ENCODE measurements at places on chromosomes 1 and 21.

GRCh38 chr1:236395947-236396664 is 2.0 kb downstream of the EDARADD start:
- no peak for DNase-seq

DNA sequence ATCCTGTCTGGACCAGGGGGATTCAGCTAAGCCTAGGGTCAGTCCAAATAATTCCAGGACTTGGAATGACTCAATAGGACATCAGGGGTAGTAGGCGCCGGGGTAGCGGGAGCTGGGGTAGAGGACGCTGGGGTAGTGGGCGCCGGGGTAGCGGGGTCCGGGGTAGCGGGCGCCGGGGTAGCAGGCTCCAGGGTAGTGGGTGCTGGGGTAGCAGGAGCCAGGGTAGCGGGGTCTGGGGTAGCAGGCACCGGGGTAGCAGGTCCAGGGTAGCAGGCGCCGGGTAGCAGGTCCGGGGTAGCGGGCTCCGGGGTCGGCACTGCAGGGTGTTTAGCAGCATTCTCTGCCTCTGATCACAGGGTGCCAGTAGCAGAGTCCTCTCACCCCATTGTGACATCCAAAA is 248.9 kb downstream of the KCNJ6 start:
- DNase-seq: no peak

- DNase-seq: no peak
Observed at GRCh38 chr1:230970432-230970831, 8.2 kb downstream of the TTC13 start.

GRCh38 chr1:53337499-53337898 is 9.6 kb upstream of the LRP8 start:
- no peak for DNase-seq

DNA sequence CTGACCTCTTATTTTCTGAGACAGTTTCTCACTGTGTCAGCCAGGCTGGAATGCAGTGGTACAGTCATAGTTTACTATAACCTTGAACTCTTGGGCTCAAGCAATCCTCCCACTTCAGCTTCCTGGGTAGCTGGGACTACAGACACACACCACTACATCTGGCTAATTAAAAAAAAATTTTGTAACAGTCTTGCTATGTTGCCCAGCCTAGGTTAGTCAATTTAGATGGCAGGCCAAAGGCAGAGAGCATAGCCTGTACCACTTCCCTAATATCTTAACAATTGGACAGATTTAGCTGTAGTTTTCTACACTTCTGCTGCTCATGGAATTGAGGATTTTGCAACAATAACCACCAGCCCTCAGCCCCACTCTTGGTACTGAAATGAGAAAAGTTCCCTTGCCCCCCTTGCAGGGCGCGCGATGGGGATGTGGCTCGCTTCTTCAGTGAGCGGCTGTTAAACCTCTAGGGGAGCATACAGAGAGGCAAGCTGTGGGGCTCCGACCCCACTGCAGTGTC is 34.9 kb upstream of the PTGFRN start:
- no peak for DNase-seq

GRCh38 chr1:169486281-169487051 is 722 bp upstream of the SLC19A2 start:
- DNase-seq: no peak

- DNase-seq: no peak
Observed at GRCh38 chr1:54110996-54111395, 41.8 kb downstream of the CDCP2 start.

DNA sequence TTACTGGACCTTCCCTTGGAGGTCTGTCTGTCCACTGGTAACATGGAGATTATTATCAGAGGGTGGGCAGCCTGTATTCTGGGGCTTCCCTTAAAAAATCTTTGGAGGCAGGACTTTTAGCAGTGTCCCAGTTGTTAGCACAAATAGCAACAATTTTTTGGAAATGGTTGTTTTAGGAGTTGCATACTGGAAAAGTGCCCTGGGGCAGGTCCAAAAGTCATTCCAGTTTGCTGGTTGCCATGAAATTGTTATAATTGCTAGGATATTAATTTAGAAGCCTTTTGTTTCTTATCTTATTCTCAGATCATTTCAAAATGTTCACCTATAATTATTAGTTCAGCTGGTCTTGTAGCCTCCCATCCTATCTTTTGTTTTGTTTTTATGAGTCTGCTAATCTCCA is 71.0 kb downstream of the PTGS2 start:
- no peak for DNase-seq

GRCh38 chr1:220882061-220882891 is 3.0 kb downstream of the HLX start:
- no peak for DNase-seq

DNA sequence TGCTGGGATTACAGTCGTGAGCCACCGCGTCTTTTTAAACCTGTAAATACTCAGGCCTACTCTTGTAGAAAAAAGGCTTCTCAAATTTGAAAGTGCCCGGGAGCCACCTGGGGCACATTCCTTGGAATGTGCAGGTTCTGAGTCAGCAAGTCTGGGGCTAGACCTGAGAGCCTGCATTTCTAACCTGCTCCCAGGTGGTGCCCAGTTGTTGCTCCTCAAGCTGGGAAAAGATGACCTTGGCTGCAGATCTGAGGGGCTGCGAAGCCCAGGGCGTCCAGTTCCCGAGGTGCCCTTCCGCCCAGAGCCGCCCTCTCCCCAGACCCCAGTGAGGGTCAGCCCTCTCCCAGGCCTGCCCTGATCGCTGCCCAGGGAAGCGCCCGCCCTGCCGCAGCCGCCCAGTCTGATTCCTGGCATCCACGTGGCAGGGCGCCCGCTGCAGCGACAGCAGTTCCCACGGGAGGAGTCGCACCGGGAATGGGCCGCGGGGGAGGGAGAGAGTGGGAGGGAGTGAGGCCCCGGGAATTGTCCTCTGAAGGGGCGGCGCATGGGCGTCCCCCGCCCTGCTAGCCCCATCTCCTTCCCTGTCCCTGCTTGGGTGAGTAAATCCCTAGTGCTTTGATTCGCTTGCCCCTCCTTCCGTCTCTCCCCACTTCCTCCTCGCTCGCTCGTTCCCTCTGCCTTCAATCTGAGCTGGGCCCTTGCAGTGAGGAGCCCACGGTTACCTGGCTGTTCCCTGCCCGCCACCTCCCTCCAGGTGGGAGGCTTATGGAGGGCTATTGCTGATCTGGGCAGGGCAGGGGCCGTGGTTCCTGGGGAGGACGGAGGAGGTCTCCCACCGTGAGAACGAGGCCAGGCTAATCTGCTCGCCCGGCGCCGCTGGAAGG is 18.8 kb upstream of the TENT5B start:
- no peak for DNase-seq

GRCh38 chr1:231420299-231420958 is 1.7 kb downstream of the EGLN1 start:
- DNase-seq: no peak

DNA sequence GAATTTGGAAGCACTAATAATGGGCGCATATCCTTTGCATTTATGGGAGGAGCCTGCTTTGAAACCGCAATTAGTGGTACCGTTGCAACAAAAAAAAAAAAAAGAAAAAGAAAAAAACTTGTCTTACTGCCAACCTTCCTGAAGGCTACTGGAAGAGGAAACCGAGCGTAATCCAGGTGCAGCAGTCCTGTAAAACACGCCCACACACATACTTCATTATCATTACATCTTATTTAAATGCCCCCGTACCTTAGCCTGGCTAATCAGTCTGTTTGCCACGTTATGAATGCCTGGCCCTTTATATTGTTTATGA is 686 bp upstream of the ZNF281 start:
- no peak for DNase-seq

DNA sequence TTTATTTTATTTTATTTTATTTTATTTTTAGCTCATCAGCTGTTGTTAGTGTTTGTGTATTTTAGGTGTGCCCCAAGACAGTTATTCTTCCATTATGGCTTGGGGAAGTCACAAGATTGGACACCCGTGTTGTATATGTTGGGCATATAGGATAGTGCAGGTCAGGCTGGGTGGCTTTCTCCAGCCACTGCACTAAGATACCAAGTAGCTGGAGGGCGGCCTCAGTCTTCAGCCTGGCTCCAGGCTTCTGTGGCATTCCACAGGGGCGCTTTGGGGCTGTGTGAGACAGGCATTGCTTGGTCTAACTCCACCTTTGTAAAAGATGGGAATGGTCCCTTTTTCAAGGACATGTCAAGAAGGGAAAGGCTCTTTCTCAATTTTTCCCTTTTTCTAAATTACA is 16.5 kb downstream of the RRP1B start:
- no peak for DNase-seq

DNA sequence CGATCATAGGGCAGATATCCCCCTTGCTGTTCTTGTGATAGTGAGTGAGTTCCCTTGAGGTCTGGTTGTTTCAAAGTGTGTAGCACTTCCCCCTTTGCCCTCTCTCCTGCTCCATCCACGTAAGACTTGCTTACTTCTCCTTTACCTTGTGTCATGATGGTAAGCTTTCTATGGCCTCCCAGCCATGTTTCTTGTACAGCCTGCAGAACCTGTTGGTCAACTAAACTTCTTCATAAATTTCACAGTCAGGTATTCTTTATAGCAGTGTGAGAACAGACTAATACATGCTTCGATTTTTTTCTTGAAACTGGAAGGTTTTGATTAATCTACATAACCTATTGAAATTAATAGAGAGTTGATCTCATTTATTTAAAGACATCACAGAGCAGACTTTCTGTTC is 302.5 kb upstream of the PBX1 start:
- no peak for DNase-seq

GRCh38 chr1:41361495-41362356 is 492 bp downstream of the FOXO6 start:
- no peak for DNase-seq

GRCh38 chr1:233672732-233673131 is 58.8 kb downstream of the KCNK1 start:
- DNase-seq: no peak

DNA sequence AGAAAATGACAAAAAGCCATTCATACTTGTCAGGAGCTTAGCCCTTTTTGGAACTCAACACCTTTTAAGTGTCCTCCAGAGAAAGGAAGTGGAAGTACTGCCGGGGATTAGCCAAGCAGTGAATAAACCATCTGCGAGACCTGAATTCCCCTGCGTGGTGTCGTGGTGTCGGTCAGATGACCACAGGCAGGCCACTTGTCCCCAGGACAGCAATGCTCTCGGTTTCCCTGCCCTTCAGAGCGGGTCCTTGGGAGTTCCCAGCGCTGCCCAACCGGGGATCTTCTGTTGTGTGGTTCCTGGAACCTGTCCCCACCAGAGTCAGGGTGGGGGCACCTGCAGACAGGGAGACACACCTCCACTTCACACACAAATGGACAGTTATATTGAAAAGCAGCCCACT is 9.2 kb downstream of the GPR157 start:
- DNase-seq: no peak

DNA sequence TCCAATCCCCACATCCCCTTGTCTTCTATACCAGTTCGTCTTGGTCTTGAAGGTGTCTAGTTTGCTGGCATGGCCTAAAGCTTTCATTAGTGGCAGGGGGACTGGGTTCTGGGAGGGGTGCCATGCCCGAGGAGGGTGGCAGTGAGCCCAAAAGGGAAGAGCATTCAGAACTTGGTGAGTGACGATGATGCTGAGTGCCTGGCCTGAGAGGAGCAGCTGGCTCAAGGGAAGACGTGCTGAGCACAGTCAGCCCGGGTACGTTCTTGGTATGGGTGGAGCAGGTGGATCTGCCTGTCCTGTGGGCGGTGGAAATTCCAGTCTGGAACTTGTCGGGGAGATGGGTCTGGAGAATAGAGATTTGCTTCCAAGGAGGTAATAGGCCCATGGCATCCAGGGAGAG is 4.6 kb downstream of the FDPS start:
- no peak for DNase-seq

- DNase-seq: no peak
Observed at GRCh38 chr21:37742532-37742931, 173.7 kb downstream of the KCNJ6 start.

DNA sequence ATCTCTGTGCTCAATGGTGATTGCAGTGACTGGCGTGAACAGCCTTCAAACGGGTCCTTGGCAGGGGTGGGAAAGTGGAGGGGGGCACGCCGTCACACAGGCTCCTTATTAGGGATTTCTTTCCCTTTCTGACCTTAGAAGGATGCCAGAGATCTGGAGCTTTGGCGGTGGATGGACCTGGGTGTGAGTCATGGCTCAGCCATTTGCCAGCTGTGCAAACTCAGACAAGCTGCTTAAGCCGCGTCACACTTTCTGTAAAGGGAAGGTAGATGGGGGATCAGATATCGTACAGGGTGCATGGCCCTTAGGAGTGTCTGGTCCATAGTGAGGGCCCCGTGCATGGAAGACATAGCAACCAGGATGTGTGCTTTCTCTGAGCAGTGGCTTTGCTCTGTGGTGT is 48.3 kb upstream of the C1orf174 start:
- no peak for DNase-seq

DNA sequence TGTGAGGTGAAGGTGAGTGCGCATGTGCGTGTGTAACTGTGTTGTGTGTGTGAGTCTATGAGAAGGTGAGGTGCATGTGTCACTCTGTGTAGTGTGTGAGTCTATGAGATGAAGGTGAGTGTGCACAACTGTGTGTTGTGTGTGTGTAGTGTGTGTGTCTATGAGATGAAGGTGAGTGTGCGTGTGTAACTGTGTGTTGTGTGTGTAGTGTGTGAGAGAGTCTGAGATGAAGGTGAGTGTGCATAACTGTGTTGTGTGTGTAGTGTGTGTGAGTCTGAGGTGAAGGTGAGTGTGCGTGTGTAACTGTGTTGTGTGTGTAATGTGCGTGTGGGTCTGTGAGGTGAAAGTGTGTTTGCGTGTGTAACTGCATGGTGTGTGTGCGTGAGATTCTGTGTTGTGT is 154.0 kb downstream of the FOXD2 start:
- DNase-seq: no peak

DNA sequence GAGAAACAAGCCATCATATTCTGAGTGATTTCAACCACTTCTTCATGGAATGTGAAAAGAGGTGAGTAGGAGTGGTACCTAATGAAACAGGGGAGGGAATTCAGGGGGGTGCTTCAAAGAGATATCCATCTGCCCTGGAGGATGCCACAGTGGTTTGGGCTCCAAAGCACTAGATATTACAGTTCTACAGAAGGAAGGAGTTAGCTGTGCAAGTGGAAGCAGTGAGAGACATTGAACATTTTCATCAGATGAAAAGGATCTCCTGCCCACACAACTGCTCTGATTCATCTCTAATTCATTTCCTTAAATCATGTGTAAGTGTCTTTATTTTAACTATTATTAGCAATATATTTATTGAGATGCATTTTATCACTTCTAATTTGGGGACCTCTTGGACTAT is 2.8 kb upstream of the RGS5 start:
- DNase-seq: no peak

- DNase-seq: no peak
Observed at GRCh38 chr1:3179471-3179870, 110.5 kb downstream of the PRDM16 start.

- DNase-seq: no peak
Observed at GRCh38 chr1:54276617-54277450, 76.9 kb downstream of the MRPL37 start.

GRCh38 chr1:220368352-220369265 is 96.4 kb upstream of the RAB3GAP2 start:
- no peak for DNase-seq

DNA sequence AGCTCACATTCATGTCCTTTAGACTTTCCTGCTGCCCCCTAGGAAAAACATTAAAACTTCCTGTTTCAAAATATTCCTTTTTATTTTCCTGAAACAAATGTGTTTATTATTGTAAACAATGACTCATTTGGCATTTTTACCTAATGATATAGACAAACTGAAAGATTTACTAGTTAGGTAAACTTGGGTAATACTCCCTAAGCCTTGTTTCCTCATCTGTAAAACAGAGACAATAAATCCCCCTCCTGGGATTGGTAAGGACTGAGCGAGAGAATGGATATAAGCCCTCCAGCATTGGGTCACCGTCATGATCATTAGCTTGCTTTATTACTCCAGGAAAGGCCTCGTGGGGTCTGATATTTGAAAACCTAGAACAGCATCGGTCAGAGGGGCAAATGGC is 59.8 kb downstream of the LPAR3 start:
- DNase-seq: no peak

Data from CD8-positive, alpha-beta T cell (primary cell).